ENCODE measurements at places on chromosomes 2 and 18.

DNA sequence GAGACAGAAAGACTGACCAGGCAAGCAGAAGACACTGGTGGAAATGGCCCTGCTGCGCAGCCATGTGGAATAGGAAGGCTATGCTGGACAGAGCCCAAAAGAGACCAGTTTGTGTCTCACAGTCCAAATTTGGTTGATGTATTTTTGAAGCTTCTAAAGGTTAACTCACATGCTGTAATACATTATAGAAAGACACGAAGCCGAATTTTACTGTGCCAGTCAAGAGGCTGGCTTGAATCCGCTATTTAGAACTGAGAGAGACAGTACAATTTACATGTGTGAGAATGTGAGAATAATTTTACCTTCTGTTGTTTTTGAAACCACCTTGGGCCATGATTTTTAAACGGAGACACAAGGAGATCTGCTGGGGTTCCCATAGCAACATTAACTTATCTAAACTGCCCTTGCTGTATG is 113.6 kb downstream of the METTL8 start:
- DNase-seq = no peak

GRCh38 chr2:197080578-197081216 is 154.2 kb upstream of the PGAP1 start:
- DNase-seq = no peak

DNA sequence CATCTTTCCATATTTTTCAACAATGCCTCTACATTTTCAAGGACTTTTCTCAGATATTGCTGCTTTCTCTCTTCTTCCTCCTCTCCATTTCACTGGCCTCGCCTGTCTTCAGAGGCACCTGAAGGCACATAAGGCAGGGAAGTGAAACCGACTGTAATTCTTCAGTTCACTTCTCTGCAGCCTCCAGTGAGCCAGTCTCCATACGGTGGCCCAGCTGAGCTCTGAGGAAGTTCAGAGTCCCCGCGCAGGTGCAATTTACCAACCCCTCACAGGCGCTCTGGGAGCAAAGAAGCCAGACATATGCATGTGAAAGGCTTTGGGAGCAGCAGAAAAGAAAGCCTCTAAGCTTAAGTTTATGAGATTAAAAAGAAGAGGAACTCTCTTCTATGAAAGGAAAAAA is 12.4 kb downstream of the KLHL14 start:
- no peak for DNase-seq

- DNase-seq = no peak
Observed at GRCh38 chr18:54734059-54734458, 94.2 kb upstream of the RAB27B start.

GRCh38 chr2:32768387-32769174 is 140.7 kb downstream of the TTC27 start:
- DNase-seq = no peak

Data from SK-N-MC (cell line).